ENCODE measurements at places on chromosomes 3 and 15. TPM values are rescaled to one million over a fixed set of nuclear protein-coding genes. Genes with fewer than 3 reads are reported as not detected.

GRCh38 chr3:134134240-134134639, 104.5 kb upstream of the SLCO2A1 start:
- H3K27me3 ChIP-seq, result no peaks in the 10 kb centered on the region
- no peaks in the 10 kb centered on the region for H3K36me3 ChIP-seq
- no peak overlapping the region for H3K4me3 ChIP-seq
- no peak overlapping the region for H3K27ac ChIP-seq
- no peak for DNase-seq

CIP2A gene
- 4.1 TPM for total RNA-seq

- no peak for DNase-seq
- H3K36me3 ChIP-seq, result no peaks in the 10 kb centered on the region
- H3K27me3 ChIP-seq, result no peaks in the 10 kb centered on the region
- H3K4me3 ChIP-seq, result no peak overlapping the region
- H3K27ac ChIP-seq, result no peak overlapping the region
Observed at GRCh38 chr15:80424381-80424780, 20.2 kb downstream of the ARNT2 start.

GRCh38 chr15:99502182-99502581, 63.6 kb upstream of the MEF2A start:
- no peaks in the 10 kb centered on the region for H3K4me1 ChIP-seq
- DNase-seq, result no peak
- H3K4me3 ChIP-seq, result no peak overlapping the region
- no peaks in the 10 kb centered on the region for H3K27me3 ChIP-seq
- no peak overlapping the region for H3K27ac ChIP-seq
- no peaks in the 10 kb centered on the region for H3K36me3 ChIP-seq

MITF gene
- total RNA-seq, result 57.3 TPM

REC114 gene
- 2.3 TPM for total RNA-seq

- no peaks in the 10 kb centered on the region for H3K36me3 ChIP-seq
- no peak for DNase-seq
- no peak overlapping the region for H3K4me3 ChIP-seq
- no peaks in the 10 kb centered on the region for H3K27me3 ChIP-seq
- peaks cover 15% of the 10 kb centered on the region for H3K4me1 ChIP-seq
Observed at GRCh38 chr3:195123281-195123691, 147.7 kb downstream of the XXYLT1 start.

MON1A gene
- 12.8 TPM for total RNA-seq

DNA sequence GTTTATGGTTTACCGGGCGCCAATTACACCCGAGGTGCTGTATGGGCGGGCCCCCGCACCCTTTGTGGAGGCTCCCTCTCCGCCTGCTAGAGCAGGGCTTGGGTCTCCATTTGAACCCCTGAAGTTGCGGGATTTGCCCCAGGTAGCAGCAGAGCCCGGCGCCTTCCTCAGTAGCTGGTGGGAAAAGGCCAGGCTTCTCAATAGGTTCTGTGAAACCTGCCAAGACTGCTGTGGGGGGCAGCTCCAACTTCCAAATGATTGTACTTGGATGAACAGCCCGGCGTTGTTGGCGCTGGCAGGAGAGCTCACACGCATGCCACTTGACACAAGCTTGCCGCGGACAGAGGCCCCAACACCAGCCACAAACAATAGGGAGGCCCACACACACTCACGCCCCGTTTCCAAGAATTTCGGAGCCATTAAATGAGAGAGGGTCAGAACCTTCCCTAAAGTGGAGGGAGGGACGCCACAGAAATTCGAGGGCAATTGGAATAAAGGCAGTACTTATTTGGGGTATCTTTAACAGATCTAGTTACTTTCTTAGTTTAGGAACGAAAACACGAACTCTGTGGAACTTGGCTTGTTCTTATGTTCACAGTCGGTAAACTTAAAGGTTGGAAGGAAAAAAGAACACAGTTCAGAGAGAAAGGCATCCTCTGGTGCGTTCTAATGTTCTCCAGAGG, 1.4 kb downstream of the EPHB3 start:
- H3K36me3 ChIP-seq, result no peaks in the 10 kb centered on the region
- H3K4me1 ChIP-seq, result peaks cover 45% of the 10 kb centered on the region
- H3K27me3 ChIP-seq, result no peaks in the 10 kb centered on the region
- H3K4me3 ChIP-seq, result peak overlapping the region; percentile 98
- H3K27ac ChIP-seq, result peak overlapping the region; percentile 80

IL17RB gene
- total RNA-seq, result 8.4 TPM

DNA sequence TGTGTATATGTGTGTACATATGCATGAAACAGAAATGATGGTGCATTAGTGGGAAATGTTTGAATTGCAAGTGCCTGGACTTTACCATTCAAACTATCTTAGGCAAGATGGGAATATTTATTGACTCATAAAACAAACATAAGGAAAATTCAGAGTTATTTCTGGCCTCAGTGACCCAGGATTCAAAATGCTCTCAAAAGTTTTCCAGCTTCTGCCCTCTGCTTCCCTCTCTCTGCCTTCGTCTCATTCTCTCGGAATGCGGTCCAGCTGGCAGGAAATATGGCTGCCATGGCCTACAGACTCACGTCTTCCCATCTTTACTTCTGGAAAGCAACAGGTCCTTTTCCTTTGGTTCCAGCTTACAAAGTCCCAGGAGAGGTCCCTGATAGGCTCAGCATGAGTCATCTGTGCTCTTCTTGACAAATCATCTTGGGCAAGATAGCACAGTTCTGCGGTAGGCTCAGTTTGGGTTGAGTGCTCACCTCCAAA, 8.7 kb upstream of the ZNF774 start:
- H3K4me3 ChIP-seq, result no peak overlapping the region
- H3K27ac ChIP-seq, result no peak overlapping the region
- H3K4me1 ChIP-seq, result peaks cover 7% of the 10 kb centered on the region
- no peaks in the 10 kb centered on the region for H3K36me3 ChIP-seq
- H3K27me3 ChIP-seq, result peaks cover 64% of the 10 kb centered on the region

DNA sequence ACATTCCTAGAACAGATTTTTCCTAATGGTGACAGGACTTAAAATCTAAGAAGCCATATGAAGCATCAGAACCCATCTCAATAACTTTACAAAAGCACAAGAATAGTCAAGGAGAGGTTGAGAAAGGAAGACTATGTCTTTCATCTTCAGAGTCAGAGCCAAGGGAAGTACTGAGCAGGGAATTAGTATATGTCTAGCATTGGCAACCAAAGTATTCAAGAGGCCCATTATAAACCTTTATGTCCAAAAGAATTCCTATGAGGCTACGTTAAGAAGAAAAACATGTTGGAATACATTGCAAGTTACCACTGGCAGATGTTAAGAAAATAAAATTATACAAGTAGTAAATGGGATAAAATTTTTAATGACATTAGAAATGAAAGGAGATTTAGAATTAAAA, 150.5 kb downstream of the MAGI1 start:
- DNase-seq, result no peak
- no peak overlapping the region for H3K4me3 ChIP-seq
- no peak overlapping the region for H3K27ac ChIP-seq
- no peaks in the 10 kb centered on the region for H3K4me1 ChIP-seq

GRCh38 chr3:59535791-59536221, 486.0 kb upstream of the CFAP20DC start:
- no peak overlapping the region for H3K4me3 ChIP-seq
- DNase-seq, result no peak
- no peaks in the 10 kb centered on the region for H3K27me3 ChIP-seq
- no peaks in the 10 kb centered on the region for H3K36me3 ChIP-seq

HIGD2B gene
- total RNA-seq, result not detected

- no peak for DNase-seq
- no peak overlapping the region for H3K4me3 ChIP-seq
Observed at GRCh38 chr3:158642005-158642404, 2.3 kb upstream of the GFM1 start.

LOXL1 gene
- total RNA-seq, result 54.5 TPM

RARRES1 gene
- total RNA-seq, result 0.39 TPM

DNA sequence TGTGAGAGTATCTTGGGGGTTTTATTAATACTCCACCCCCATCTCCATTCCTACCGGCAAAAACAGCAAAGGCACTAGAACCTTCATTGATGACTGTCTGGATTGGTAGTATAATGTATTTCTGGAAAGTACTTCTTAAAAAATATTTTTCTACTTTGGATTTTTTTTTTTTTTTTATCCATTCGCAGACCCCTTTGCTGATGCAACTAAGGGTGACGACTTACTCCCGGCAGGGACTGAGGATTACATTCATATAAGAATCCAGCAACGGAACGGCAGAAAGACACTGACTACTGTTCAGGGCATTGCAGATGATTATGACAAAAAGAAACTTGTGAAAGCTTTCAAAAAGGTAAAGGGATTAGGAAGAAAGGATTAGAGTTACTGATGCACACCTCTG, 1.2 kb downstream of the EIF1B start:
- peak overlapping the region; percentile 97 for H3K27ac ChIP-seq
- DNase-seq, result peak; percentile 62
- H3K4me3 ChIP-seq, result peak overlapping the region; percentile 95
- H3K36me3 ChIP-seq, result peaks cover 21% of the 10 kb centered on the region

A4GNT gene
- not detected for total RNA-seq

- no peak for DNase-seq
- no peaks in the 10 kb centered on the region for H3K4me1 ChIP-seq
- H3K4me3 ChIP-seq, result no peak overlapping the region
- H3K27me3 ChIP-seq, result no peaks in the 10 kb centered on the region
- H3K27ac ChIP-seq, result no peak overlapping the region
- H3K36me3 ChIP-seq, result no peaks in the 10 kb centered on the region
Observed at GRCh38 chr15:77800305-77800704, 167.6 kb upstream of the LINGO1 start.

DNA sequence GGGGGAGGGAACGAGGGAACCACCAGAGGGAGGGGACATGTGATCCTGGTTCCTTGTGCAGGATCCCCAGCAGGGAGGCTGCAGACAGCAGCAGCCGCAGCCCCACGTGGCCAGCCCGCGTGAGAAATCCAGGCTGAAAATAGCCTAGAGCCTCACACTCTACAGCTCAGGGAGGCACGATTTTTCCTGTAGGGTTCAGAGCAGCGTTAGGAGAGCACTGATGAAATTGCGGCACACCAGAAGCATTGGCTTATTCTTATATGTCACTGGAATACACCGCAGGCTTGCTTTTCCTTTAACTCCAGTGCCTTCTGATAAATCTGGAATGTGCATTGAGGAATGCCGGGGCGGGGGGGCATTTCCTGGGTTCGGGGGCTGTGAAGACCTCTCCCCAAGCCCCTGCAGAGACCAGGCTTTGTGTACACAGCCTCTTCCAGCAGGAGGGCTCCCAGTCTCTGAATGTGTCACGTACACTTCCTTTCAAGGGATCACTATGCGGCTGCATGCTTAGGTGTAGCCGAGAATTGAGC, 193.0 kb downstream of the ATP10A start:
- no peaks in the 10 kb centered on the region for H3K36me3 ChIP-seq
- H3K27me3 ChIP-seq, result no peaks in the 10 kb centered on the region
- DNase-seq, result peak; percentile 88
- peak overlapping the region; percentile 19 for H3K4me3 ChIP-seq
- H3K27ac ChIP-seq, result peak overlapping the region; percentile 93

ILDR1 gene
- not detected for total RNA-seq

- H3K27ac ChIP-seq, result peak overlapping the region; percentile 73
- peaks cover 48% of the 10 kb centered on the region for H3K4me1 ChIP-seq
- H3K36me3 ChIP-seq, result no peaks in the 10 kb centered on the region
- no peak overlapping the region for H3K4me3 ChIP-seq
Observed at GRCh38 chr3:111864821-111865656, 6.0 kb downstream of the PHLDB2 start.

DNA sequence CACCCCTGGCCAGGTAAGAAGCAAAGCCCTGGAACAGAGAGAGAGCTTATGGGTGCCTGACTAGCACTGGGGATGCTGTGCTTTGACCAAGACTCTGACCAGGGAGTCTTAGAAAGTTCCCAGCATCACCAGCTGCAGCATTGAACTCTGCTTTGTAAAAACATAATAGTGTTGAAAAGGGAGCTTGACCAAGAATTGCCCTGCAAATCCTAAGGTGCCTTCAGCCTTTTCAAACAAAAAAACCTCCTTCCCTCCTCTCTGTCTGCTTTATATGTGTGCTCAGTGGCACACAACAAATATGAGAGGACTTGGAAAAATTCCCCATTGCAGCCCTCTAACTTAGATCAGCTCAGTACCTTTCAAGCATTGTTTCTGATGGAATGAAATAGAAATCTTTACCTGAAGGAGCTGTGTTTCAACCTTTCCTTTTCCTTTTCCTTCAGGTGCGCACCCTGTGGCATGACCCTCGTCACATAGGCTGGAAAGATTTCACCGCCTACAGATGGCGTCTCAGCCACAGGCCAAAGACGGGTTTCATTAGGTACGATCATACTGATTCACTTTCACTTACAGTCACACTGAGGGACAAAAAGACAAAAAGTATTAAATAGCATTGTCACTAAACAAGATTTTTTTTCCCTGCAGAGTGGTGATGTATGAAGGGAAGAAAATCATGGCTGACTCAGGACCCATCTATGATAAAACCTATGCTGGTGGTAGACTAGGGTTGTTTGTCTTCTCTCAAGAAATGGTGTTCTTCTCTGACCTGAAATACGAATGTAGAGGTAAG, 13.0 kb downstream of the THBS1 start:
- H3K4me3 ChIP-seq, result no peak overlapping the region
- H3K27ac ChIP-seq, result no peak overlapping the region
- DNase-seq, result peak; percentile 24
- peaks cover 79% of the 10 kb centered on the region for H3K36me3 ChIP-seq
- H3K4me1 ChIP-seq, result peaks cover 3% of the 10 kb centered on the region

PLA2G4F gene
- 0.78 TPM for total RNA-seq

- peak; percentile 2 for DNase-seq
- no peaks in the 10 kb centered on the region for H3K36me3 ChIP-seq
- H3K4me3 ChIP-seq, result no peak overlapping the region
Observed at GRCh38 chr3:140176526-140176925, 241.5 kb downstream of the CLSTN2 start.

GJD2 gene
- total RNA-seq, result 0.45 TPM

TICRR gene
- total RNA-seq, result 11.0 TPM

DNA sequence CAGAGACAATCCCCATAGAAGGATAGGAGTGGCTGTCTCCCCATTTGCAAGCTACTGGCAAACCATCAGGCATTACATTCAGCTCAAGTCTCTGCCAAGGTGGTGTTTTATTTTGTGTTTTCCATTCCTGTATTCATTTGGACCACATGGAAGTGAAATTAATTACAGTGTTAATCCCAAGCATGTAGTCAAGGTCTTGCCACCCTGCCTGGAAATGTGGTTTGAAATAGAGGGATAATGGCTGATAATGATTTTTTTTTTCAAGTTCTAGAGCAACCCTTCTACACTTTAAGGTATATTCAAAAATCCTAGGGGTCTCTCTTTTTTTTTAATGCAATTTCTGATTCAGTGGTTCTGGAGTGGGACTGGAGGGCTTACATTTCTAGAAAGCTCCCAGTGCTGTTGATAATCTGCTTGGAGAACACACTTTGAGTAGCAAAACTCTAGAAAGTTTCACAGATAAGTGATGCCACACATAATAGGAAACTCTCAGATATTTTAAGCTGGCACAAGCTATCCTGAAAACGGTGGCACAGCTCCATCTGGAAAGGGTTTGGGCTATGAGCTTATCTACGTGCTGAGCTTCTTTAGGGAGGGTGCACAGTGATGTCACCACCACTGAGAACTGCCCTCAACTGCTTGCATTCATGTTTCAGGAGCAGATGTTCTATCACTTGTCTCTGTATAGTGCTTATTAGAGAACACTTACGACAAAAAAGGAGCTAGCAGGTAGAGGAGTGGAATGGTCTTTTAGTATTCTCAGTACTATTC, 140.1 kb upstream of the IL12A start:
- peaks cover 17% of the 10 kb centered on the region for H3K4me1 ChIP-seq
- no peak overlapping the region for H3K4me3 ChIP-seq
- H3K27me3 ChIP-seq, result no peaks in the 10 kb centered on the region
- no peak for DNase-seq
- no peak overlapping the region for H3K27ac ChIP-seq

RBP2 gene
- not detected for total RNA-seq

CORO2B gene
- 2.9 TPM for total RNA-seq

All from cardiac muscle cell (in vitro differentiated cells and primary cell).